ENCODE measurements at places on chromosomes 7 and 10. TPM values are rescaled to one million over a fixed set of nuclear protein-coding genes. Genes with fewer than 3 reads are reported as not detected.

DNA sequence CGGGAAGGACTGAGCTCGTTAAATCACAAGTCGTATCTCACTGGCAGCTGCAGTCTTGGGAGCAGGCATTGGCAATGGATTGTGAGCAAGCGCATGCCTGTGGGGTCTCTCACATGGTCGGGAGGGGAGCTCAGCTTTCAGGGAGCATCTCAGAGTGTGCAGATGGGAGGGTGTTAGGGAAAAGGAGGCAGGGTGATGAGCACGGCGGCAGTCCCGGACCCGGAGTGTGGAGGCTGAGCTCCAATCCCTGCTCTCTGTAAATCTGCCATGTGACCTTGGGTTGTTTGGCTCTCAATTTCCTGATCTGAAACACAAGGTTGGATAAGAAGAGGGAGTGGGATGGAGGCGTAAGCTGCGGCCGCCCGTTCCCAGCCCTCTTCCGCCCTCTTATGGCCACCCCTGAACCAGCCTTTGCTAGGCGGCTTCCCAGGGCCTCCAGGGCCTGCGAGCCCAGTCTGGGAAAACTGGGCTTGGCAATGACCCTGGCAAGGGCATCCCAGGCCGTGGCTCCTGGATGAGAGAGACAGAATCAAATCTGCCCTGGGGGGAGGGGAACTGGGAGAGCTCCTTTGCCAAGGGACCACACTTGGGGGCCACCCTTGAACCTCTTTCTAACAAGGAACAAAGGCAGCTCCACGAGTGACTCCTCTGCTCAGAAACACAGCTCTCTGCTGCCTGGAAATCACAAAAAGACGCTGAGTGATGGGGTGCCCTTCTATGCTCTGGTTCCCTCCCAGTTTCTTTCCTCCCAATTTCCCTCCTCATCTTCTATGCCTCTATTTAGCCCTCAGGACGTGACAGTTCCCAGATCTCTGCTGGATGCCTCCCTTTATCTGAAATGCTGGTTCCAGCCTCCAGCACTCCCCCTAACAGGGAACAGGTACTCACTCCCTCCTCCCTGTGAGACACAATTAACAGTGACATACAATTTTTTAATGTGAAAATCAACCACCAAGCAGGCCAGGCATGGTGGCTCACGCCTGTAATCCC is 41.7 kb upstream of the LOXL4 start:
- DNase-seq = no peak

DNA sequence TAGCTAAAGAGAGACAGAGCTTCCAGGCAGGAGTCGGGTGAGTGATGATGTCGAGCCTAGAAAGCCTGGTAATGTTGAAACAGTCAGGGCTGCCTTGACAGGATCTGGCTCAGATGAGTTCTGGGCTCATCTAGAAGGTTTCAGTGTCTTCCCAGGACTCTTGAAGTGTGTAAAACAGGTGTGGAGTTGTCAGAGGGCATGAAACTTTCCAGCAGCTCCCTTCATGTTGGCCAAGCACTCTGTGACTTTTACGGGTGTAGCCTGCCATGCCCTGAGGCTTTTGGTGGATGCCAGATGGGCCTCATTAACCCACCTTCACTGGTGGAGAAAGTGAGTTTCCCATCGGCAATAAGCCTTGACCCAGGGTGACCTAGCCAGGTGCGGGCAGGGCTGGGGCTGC is 66.4 kb upstream of the PDCD4 start:
- DNase-seq = no peak

- DNase-seq = no peak
Measured at GRCh38 chr10:122665946-122666345, 33.7 kb downstream of the C10orf120 start.

NOM1 gene
- 30.3 TPM for total RNA-seq

- DNase-seq = peak; percentile 58
Measured at GRCh38 chr10:60537697-60538096, 148.0 kb upstream of the ANK3 start.

DNA sequence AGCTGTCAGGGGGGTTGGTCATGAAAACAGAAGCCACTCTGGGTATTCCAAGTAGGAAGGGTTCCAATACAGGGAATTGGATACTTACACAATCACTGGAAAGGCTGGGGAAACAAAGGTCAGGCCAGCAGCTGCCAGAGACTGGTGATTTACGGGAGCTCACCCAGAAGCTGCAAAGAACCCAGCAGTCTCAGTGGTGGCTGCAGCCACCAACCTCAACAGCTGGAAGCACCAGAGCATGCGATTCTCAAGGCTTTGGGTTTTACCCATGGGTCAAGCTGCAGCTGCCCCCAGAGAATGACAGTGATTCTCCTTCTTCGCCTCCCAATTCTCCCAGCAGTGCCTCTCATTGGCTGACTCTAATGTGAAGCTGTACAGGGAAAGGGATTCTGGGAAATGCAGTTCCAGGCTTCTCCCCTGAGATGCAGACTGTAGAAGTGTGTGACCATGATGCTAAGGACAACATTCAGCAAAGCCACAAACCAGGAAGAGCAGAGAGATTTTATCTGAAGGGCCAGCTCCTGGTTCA is 107.2 kb upstream of the TCF7L2 start:
- DNase-seq = no peak

HABP2 gene
- total RNA-seq = 0.13 TPM

- DNase-seq = no peak
Measured at GRCh38 chr7:69922026-69922803, 323.9 kb downstream of the AUTS2 start.

GRCh38 chr10:63318491-63318890 is 147.3 kb downstream of the JMJD1C start:
- no peak for DNase-seq

GIMAP5 gene
- total RNA-seq = 0.51 TPM

- peak; percentile 56 for DNase-seq
Measured at GRCh38 chr7:46486256-46487206, 565.5 kb upstream of the IGFBP3 start.

HMX3 gene
- 15.2 TPM for total RNA-seq

DNA sequence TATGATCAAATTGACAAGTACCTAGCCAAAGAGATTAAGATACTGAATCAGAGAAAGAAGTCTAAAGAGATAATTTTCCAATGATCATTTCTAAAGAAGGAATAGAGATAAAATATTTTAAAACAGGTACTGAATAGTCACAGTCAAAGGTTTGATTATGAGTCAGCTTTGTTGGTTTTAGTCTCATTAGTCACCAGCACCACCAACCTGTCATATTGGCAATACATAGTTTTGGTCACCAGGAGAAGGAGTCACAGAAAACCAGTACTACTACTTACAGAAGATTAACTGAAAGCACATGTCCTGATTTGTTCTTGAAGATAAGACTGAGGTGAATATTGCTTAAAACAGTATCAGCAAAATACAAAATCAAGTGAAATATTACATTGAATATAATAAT is 34.6 kb downstream of the ZEB1 start:
- peak; percentile 73 for DNase-seq

H2BK1 gene
- not detected for total RNA-seq

CRYGN gene
- total RNA-seq = 0.74 TPM

OR2A42 gene
- total RNA-seq = not detected
